ENCODE measurements at places on chromosomes 5 and 9. TPM values are rescaled to one million over a fixed set of nuclear protein-coding genes. Genes with fewer than 3 reads are reported as not detected.
A peak's percentile ranks its signal among the peaks of the same experiment; 100 is the strongest.

POU5F2 gene
- 0.23 TPM for total RNA-seq

DNA sequence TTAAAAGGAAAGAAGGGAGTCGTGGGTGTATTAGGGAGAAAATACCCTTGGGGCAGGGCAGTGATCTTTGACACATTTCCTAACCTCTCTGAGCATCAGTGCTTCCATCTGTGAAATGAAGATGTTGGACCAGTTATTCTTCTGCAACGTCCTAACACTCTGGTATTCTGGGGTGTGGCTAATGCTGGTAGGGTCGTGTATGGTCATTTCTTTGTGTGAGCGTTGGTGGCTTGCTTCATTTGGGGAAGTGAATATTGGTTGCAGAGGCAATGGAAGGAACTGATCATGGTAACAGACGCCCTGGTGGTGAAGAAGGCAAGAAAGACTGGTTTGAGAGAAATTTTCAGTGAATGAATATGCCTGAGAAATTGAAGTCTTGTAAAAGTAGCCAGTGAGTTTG is 67.9 kb upstream of the TTC23L start:
- no peak for DNase-seq
- H3K27me3 ChIP-seq = no peaks in the 10 kb centered on the region
- peaks cover 50% of the 10 kb centered on the region for H3K36me3 ChIP-seq
- H3K4me1 ChIP-seq = 0 out of 2 replicates have a peak, but pooled peaks cover 2% of the 10 kb centered on the region

DNA sequence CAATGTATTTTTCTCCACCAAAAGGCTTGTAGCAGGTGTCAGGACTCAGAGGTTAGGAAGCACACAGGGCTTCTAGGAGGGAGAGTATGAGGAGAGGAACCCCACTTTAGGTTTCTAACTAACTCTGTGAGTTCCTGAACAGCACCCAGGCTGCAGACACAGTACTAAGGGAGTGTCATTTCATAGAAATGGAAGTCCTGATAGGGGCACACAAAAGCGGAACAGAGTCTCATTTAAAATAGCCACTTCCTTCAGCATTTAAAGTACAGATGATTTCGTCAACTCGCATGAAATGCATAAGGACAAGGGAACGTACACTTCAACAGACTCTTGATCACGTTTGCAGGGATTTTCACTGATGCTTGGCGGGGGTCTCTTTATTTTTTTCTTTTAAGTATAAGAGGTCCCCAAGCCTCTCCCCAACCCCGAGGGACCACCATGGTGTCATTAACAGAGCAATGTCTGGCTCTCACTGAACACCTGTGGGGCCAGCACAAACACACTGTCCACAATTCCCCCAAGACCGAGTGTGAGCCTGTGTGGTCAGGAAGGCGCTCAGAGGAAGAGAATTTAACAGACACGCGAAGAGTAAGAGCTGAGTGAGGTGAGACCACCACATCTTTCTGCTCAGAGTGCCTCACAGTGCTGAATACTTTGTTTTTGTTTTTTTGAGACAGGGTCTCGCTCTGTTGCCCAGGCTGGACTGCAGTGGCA is 82.3 kb downstream of the SECISBP2 start:
- no peak overlapping the region for H3K27ac ChIP-seq
- DNase-seq = no peak
- H3K27me3 ChIP-seq = no peaks in the 10 kb centered on the region
- H3K4me3 ChIP-seq = no peak overlapping the region
- peaks cover 50% of the 10 kb centered on the region for H3K36me3 ChIP-seq

GRCh38 chr9:69093471-69094103 is 58.0 kb downstream of the FXN start:
- H3K4me1 ChIP-seq = peaks cover 46% of the 10 kb centered on the region
- H3K4me3 ChIP-seq = no peak overlapping the region
- H3K27me3 ChIP-seq = no peaks in the 10 kb centered on the region
- H3K36me3 ChIP-seq = no peaks in the 10 kb centered on the region
- no peak for DNase-seq

- no peaks in the 10 kb centered on the region for H3K4me1 ChIP-seq
- peaks cover 32% of the 10 kb centered on the region for H3K36me3 ChIP-seq
- H3K27ac ChIP-seq = no peak overlapping the region
- no peak overlapping the region for H3K4me3 ChIP-seq
Observed at GRCh38 chr9:137977571-137978261, 100.1 kb downstream of the CACNA1B start.

DNA sequence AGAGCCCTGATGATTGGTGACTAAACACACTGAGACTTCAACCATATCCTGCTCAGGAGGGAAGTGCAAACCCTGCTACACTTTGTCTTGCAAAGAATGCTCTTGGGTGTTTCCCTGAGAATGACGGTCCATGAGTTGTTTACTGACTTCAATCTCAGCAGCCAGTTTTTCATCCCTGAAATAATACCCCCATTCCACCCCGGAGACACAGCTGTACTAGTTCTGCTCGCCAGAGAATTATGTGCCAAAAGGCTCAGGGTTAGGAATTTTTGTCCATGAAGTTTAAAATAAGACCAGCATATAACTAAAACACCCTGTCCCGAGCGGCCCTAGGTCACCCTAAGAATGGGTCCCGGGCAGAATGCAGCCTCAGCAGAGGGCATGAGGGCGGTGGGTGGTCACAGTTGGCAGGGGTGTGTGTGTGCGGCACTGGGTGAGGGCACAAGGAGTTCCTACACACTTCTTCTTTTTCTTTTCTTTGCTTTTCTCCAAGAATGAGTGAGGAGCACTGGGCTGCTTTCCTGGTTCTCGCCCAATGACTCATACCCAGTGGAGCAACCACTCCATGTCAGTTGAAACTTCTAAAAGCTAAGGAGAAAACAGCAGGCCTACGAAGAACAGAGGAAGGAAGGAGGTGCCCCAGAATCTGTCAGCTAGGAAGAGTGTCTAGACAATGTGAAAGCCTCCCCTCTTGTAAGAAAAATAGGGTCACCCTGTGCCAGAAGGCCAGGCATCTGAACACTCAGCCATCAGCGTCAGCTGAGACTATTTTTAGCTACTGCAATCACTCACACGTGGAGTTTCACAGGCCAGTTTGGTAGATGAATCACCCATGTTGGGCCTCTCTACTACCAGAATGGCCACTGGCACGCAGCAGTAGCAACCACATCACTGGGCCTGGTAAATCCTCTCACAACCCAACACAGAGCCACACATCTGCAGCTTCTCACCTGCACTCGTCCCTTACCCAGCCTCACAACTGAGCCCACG is 105.9 kb downstream of the DPYSL3 start:
- H3K4me1 ChIP-seq = no peaks in the 10 kb centered on the region
- H3K27ac ChIP-seq = peak overlapping the region; percentile 58
- H3K36me3 ChIP-seq = peaks cover 95% of the 10 kb centered on the region
- no peak overlapping the region for H3K4me3 ChIP-seq

Measured in WTC11 (cell line).